Chondrocyte (in vitro differentiated cells): ENCODE measurements at places on chromosomes 4 and X.

GRCh38 chrX:132809581-132809980 lies 148.8 kb downstream of the HS6ST2 start:
- DNase-seq, result no peak

GRCh38 chr4:57159866-57160265 lies 49.7 kb upstream of the IGFBP7 start:
- no peak for DNase-seq

DNA sequence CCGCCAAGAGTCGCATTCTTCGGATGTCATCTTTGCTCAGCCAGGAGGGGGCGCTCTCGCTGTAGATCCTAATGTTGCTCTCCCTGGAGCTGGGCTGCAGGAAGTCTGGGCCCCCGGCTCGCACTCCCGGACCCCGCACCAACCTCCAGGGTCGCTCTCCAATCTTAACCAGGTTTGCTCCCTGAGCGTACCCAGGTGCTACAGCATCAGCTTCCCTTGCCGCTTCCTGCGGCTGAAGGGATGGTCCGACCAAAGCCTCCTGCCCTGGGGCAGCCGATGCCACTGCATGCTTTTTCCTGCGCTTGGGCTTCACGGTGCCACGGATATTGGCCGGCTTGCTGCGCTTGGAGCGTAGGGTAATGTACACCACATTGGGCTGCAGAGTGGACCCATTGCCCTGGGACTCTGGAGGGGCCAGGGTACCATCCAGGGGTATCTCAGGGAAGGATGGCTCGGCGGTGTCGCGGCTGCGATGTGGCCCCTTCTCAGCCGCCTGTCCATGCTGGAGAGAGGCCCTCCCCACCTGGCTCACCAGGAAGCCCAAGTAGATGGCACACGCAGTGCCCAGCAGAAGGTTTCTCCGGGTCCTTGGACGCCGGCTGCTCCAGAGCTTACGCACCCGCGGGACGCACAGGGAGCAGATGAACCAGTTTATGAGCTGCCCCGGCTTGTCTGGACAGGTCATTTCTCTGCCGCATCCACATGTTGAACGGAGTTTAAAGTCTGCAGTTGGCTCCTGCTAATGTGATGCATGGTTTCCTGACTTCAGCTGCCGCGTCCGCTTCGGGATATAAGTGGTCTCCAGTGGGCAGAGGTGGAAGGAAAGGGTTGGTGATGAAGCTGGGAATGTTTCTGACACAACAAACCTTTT lies 1.9 kb downstream of the GASK1B start:
- DNase-seq, result peak; percentile 79

DNA sequence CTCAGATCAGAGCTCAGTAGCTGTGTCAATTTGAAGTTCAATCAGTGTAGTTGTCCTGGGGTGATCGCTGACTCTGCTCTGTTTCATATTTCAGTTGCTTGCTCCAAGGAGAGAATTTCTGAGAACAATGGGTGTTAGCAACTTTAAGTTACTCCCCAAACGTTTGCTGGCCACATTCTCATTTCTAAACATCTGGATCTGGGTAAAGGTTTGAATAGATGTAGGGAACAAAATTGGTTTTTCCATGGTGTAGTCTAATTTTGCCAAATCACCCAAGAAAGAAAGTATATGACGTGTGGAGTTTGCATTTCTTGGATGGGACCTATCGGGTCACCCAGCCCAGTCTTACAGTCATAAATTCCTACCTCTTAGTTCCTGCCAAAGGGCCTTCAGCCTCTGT lies 103.7 kb downstream of the AKAP4 start:
- DNase-seq, result no peak

DNA sequence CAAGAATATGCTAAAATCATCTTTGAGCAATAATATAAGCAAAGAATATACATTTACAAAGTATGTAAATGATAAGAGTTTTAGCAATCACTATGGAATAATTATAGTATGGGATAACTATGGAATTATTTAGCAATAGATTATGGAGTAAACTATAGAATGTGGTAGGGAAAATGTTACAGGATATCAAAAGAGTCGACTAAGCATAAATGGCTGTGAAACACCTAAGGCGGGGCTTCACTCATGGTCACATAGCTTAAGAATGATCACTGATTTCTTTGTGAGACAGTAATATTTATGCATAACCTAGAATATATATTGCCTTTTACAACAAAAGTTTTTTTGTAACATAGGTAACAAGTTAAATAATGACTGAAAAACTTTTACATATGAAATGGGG lies 2049.7 kb downstream of the ARAP2 start:
- no peak for DNase-seq

DNA sequence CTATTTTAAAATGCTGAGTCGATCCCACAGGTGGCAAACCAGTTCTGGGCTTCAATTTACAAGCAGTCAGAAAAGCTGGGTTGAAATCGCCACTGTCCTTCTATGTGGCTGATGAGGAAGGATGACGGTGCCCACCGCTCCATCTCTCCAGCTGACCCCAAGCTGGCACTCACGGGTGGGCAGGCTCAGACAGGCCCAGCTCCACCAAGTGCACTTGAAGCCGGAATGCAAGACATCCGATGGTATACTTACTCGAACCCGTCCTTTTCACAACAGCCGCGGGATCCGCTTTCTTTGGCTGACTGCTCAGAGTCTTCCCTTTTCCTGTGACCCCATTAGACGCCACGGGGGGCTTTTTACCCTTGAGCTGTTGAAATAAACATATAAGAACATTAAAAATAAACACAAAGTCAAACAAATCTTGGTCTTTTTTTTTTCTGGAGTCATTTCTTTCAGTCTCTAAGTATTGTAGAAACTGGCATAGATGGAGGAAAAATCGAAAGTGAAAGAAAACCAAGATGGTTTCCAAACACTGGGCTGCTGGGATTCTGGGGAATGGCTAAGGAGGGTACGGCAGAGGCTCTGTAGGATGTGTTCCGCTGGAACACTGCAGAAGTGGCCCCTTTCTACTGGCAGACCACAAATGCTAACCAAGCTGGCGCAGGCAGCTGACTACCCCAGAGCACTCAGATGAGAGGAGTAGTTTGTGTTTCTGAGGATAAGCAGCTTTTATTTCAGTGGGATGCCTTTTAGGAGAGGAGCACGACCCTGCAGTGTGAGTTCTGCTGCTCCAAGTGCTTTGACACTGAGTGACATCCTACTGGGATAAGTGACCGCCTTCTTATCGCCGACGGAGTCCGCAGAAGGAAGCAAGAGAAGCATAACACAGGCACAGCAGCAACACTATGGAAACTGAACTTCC lies 160.9 kb downstream of the AFAP1 start:
- DNase-seq, result peak; percentile 52

DNA sequence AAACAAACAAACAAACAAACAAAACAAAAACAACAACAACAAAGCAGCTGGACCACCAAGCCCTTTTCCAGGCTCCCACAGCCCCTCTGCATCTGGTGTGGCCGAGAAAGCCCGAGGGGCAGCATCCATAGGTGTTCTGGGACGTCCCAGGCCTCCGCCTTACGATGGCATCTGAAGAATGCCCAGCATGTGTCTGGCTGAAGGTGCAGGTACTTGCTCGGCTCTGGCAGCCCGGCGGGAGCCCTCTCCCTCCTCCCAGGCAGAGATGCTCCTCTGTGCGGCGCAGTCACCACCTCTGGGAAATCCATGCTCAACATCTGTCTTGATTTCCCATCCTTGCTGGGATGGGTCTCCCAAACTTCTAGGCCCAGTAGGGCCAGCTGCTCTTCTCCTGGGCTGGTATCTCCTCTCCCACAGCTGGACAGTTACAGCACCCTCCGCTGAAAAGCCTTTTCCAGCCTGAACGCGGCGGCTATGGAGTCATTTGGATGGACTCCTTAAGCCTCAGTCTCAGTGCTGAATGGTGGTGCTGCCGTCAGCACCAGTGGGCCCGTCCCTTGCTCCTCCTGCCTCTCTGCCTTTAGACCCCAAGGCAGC lies 4.3 kb downstream of the PSAPL1 start:
- DNase-seq, result peak; percentile 64

GRCh38 chr4:157564771-157565170 lies 344.2 kb downstream of the GRIA2 start:
- DNase-seq, result no peak

- DNase-seq, result no peak
Measured at GRCh38 chr4:83178029-83178428, 63.5 kb upstream of the PLAC8 start.

DNA sequence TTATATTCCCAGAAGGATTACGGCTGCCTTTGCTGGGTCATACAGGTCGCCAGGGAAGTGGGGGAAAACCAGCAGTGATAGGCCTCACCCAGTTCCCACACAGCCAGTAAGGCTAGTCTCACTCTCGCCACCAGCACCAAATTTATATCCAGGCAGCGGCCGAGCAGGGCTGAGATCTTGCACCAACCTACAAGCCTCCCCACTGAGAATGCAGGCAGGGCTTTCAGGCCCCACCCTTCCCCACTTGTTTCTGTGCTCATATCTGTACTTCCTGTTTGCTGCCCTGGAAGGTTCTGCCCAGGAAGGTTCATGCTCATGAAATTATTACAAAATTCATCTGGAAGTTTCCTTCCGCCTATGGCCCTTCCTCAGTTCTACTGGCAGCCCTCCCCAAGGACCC lies 179.7 kb downstream of the STIM2 start:
- DNase-seq, result no peak

DNA sequence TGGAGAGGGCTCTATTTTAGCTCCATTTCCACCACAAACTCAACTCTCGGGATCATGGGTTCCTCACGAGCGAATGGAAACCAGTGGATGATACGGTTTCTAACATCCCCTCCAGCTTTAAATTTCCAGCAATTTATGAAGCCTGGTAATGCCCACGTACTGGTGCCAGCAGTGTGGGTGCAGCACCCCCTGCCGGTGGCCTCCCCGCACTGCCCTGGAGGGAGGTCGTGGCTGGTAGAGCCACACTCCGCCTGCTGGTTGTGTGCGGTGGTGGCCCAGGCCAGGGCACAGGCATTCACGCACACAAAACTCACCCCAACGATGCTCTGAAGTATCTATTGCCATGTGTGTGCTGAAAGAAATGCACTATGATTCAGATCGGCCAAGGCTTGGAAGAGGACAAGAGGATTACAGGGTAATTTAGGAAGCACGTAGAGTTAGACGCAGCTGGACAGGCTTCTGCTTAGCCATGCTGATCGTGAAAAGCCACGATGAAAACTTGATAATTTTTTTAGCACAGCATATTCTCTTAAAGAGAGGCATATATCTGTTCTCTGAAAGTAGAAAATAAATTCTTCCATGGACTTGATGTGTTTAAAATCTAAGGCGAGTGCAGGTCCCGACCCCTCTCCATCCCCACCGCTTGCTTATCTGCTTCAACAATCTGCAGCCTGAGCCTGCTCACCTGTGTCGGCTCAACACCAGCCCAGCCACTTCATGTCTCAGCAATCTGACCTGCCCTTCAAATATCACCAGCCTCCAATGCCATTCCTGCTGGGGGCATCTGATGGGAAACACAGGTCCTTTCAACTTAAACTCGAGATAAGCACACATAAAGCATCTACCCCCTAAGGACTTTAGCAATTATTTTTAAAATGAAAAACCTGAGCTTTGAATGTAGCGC lies 59.1 kb downstream of the SCD5 start:
- DNase-seq, result no peak

DNA sequence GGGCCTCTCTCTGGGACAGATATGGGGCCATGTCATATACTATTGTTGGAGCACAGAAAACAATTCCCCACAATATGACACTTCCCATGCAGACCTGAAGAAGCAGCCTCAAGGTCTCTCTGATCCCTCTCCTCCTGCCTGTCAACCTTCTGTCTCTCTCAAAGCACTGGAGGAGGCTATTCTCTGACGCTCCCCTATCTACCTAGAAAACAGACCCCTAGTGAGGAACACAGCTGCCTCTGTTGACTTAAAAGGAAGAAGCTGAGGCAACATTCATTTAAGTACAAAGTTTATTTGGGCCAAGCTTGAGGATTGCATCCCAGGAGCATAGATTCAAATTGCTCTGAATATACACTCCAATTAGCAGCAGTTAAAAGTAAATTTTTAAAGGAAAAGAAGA lies 39.3 kb upstream of the NSG1 start:
- DNase-seq, result no peak

GRCh38 chr4:71392109-71392508 lies 53.3 kb downstream of the SLC4A4 start:
- no peak for DNase-seq

DNA sequence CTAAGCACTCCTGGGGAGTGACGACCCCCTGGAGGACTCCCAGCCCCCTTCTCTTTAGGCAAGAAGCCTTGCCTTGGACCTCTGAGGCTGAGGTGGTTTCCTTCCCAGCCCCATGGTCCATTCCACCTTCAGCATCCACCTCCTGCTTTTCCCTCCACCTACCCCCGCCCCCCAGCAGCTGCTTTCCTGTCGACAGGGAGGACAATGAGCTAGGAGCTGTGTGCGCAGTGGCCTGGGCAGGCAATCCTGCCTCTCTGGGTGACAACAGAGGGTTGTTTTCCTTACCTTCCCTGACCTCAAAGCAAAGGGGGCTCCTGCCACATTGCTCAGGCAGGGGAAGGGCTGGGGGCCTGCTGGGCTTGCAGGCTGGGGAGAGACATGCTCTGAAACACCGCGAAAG lies 123.5 kb downstream of the BCOR start:
- no peak for DNase-seq

- DNase-seq, result no peak
Measured at GRCh38 chrX:154458116-154458953, at the start of gene PLXNA3. Gene PLXNA3 (plus strand): TSS chrX:154458281. CDS start chrX:154460184, 1,903 bp downstream.

GRCh38 chr4:106034220-106034619 lies 138.9 kb downstream of the NPNT start:
- DNase-seq, result no peak

GRCh38 chr4:54737421-54737820 lies 79.7 kb downstream of the KIT start:
- no peak for DNase-seq

DNA sequence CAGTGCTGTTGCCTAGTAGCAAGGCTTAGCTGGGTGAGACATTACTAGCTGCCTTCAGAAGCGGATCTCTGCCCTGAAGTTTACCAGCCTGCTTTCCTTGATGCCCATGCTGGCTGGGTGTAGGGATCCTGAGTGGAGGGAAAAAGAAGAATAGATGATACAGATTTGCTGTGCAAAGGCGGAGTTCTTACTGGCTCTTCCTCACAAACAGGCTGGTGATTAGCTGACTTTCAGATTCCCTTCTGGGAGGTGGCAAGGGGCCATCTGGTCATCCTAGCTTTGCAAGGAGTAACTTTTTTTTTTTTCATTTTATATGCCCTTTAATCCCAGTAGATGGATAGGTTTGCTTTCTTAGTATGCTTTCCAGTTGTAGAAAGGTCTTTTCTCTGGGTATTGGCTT lies 44.8 kb downstream of the SMARCA5 start:
- DNase-seq, result no peak

- no peak for DNase-seq
Measured at GRCh38 chrX:32514986-32515385, 696.4 kb downstream of the DMD start.
